Amygdala (tissue), 56 donors: ENCODE measurements at places on chromosomes 4 and X.

GRCh38 chrX:43527801-43528200 lies 128.3 kb upstream of the MAOA start:
- no peak for DNase-seq

GRCh38 chrX:9033989-9034388 lies at the start of gene FAM9B:
Gene FAM9B (minus strand): TSS chrX:9034127. CDS start chrX:9032986, 1,141 bp downstream.
- DNase-seq: no peak

DNA sequence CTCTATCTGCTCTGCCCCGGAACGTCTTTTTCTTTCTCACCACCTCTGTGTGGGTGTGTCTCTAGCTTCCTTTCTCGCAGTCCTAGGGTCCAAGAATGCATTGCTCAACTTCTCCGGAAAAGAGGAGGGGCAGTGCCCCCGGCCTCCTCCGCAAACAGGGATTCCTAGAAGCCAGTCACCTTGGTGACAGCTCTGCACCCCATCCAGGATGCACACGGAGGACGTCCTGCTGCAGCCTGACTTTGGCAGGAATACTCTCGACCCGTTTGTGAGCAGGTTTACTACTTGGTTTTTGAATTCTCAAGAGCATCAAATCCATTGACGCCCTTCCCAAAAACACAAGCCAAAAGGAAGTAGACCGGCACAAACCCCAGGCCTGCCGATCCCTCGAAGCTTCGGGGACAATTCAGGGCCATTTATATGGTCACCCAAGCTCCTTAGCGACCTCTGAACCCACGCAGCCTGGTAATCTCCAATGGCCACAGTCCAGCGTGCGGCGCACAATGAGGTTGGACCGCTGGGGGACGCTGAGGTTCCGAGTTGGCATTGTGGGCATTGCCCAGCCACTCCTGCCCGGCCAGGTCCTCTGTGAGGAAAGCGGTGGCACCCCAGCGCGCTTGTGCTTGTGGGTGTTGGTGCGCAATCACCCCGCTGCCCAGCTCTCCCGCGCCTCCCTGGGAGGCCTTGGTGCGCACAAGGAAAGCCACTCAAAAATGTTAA lies 9.8 kb downstream of the NKX3-2 start:
- DNase-seq: no peak

DNA sequence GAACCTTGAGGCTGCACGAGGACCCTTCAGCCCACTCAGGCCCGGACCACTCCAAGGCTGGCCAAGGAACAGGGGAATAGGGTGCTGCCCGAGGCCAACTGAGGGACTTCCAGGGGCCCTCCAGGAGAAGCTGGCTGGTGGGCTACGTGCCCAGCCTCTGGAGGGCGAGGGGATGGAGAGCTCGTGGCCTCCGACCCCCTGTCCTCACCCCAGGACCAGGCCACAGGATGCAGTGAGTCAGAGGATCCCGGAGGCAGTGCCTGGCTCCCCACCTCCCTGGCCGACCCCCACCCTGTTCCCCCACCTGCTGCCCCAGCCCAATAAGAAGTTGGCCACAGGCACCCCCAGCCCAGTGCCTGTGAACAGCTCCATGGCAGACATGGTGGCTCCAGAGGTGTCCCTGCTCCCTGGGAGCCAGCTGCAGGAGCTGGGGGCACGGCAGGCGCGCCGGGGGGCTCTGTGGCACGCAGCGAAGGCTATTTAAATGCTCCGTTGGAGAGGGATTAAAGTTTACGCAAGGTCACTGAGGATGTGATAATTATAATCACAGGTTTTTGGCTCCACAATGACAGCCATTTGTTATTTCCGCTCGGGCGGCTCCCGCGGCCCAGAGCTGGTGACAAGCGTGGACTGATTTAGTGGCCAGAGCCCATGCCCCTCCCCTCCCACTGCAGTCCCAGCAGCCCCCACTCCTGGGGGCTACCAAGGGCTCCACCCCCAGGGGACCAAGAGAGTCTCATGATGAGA lies 95.7 kb upstream of the NKX1-1 start:
- no peak for DNase-seq

GRCh38 chr4:142596121-142596520 lies 250.0 kb downstream of the INPP4B start:
- no peak for DNase-seq

DNA sequence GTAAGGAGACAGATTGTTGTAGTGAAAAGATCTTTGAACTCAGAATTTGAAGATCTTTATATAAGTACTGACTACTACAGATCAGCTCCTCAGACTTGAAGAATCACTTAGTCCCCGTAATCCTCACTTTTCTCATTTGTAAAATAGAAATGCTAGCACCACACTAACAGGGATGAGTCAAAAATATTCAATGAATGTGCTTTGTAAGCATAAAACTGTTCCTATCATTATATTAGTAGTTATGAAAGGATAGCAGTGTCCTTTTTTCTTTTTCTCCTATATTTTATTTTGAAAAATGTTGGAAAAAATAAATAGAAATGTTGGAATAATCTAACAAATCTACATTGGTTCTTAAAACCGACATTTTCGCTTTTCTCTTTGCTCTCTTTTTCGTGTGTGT lies 25.4 kb downstream of the NFKB1 start:
- DNase-seq: no peak

- DNase-seq: no peak
Observed at GRCh38 chrX:72554448-72555140, 18.0 kb downstream of the HDAC8 start.

DNA sequence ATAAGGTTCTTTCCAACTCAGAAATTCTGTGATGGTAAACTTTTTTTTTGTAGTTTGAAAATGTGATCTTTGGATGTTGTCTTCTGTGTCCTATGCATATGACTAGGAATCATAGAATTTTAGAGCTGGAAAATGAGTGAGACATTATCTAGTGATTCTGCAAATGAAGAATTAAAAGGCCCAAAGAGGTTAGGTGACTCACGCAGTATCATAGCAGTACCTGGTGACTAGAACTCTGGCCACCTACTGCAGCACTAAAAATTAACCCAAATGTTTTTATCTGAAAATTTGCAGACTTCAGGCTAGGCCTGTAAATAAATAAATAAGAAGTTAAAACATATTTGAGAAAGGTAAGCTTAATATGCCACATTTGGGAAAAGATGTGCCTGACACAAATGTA lies 52.8 kb downstream of the NFKB1 start:
- no peak for DNase-seq

DNA sequence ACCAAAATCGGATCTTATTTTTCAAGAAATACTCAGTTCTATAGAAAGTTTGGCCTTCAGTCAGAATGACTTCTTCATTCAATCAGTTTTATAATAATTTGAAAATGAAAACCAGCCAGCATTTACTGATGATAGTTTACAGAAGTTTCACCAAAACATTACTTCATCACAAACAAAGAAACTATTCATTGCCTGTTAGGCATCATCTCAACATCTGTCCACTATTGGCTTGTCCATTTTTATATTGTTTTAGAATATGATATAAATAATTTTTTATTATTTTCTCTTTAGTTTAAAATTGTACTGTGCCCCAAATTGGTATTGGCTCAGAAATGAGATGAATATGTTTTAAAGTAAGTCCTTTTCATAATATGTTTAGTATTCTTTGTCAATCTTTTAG lies 38.4 kb downstream of the FAT4 start:
- DNase-seq: no peak

DNA sequence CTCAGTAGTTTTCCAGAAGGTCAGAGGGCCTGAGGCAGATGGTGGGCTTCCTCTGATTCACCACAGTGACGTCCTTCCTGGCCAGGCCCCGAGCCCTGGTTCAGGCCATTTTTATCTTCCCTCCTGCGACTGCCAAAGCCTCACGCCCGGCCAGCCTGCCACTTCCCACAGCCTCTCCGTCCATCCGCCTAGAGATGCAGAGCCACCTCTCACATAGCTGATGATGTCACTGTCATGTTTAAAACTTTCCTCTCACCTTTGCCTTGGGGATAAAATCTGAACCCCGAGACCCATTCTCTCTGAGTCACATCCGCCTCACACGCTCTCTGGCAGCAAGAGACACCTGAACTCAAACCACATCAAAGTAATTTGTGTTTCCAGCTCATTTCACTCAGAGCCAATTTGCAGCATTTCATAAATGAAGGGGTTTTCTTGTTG lies 175.3 kb downstream of the QDPR start:
- no peak for DNase-seq

- DNase-seq: no peak
Observed at GRCh38 chr4:122980860-122981259, 58.5 kb upstream of the NUDT6 start.

GRCh38 chr4:41645728-41646390 lies 102.7 kb downstream of the PHOX2B start:
- DNase-seq: no peak

- DNase-seq: no peak
Observed at GRCh38 chr4:177070533-177071058, 239.1 kb upstream of the NEIL3 start.

- DNase-seq: no peak
Observed at GRCh38 chr4:9942921-9943600, 78.2 kb downstream of the SLC2A9 start.

- DNase-seq: no peak
Observed at GRCh38 chr4:73609706-73610105, 10.5 kb downstream of the RASSF6 start.

- DNase-seq: no peak
Observed at GRCh38 chrX:13733506-13733905, 914 bp downstream of the TRAPPC2 start.

GRCh38 chr4:98976716-98977115 lies 18.8 kb upstream of the METAP1 start:
- no peak for DNase-seq

DNA sequence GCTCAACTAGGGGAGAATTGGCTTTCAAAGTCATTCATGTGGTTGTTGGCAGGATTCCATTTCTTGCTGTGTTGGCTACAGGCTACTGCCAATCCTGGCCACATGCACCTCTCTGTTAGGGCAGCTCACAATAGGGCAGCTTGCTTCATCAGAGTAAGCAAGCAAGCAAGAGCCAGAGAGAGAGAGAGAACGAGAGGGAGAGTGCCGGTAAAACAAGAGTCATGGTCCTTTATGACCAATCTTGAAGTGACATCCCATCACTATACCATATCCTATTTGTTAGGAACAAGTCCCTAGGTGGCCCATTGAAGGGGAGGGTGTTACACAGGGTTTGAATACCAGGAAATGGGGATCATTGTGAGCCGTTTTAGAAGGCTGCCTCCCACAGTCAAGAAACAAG lies 33.0 kb upstream of the TLR2 start:
- no peak for DNase-seq

- DNase-seq: no peak
Observed at GRCh38 chr4:151678048-151678872, 82.5 kb downstream of the GATB start.

GRCh38 chrX:74104356-74105015 lies 199.5 kb upstream of the ZCCHC13 start:
- no peak for DNase-seq

DNA sequence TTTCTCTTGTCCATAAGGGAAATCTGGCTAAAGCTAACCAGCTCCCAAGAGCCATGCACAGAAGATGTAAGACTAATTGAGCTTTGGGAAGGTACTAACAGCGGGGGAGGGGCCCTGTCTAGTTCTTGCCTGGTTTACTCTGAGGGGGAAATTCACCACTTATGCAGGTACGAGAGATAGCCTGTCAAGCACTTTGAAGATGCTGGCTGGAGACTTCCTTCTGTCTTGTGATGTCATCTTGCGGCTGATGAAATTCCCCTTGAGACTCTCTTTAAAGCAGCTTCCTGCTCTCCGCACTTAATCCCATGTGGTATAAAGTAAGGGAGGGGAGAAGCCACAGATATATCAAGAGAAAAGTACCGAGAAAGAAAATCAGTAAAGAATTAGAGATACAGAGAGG lies 345.3 kb downstream of the MAPK10 start:
- DNase-seq: no peak

DNA sequence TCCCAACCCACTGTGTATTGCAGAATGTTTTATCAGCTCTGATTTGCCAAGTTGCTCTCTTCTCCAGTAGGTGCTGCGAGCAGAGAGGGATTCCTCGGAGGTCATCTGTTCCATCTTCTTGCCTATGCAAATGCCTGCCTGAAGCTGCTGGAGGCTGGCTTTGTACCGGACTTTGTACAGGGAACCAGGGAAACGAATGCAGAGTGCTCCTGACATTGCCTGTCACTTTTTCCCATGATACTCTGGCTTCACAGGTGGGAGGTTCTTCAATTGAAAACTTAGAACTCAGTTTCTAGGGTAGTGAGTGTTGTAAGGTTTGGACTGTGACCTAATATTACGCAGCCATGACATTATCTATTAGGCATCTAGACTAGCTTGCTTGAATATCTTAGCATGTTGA lies 24.9 kb downstream of the AR start:
- DNase-seq: no peak
